ENCODE measurements at places on chromosomes 6 and 20. TPM values are rescaled to one million over a fixed set of nuclear protein-coding genes. Genes with fewer than 3 reads are reported as not detected.

CLIC5 gene
- total RNA-seq, result not detected

GRM1 gene
- not detected for total RNA-seq

LINC00237 gene
- not detected for total RNA-seq

FILIP1 gene
- total RNA-seq, result 2.7 TPM

OR2H2 gene
- total RNA-seq, result not detected

TREML4 gene
- total RNA-seq, result not detected

BNIP5 gene
- not detected for total RNA-seq

PXMP4 gene
- 2.9 TPM for total RNA-seq

TMEM244 gene
- not detected for total RNA-seq

RPRD1B gene
- total RNA-seq, result 27.7 TPM

TNFRSF6B gene
- total RNA-seq, result 1.8 TPM

RIPOR2 gene
- total RNA-seq, result 9.2 TPM

MUCL3 gene
- total RNA-seq, result not detected

GPX5 gene
- not detected for total RNA-seq

C20orf141 gene
- total RNA-seq, result not detected

GUCA1A gene
- not detected for total RNA-seq

RAD21L1 gene
- not detected for total RNA-seq

C6orf15 gene
- not detected for total RNA-seq

APOBEC2 gene
- not detected for total RNA-seq

FERMT1 gene
- 2.3 TPM for total RNA-seq

SMLR1 gene
- total RNA-seq, result not detected

AIG1 gene
- total RNA-seq, result 12.8 TPM

TBX18 gene
- 45.5 TPM for total RNA-seq

DEF6 gene
- total RNA-seq, result 1.1 TPM

LY6G6D gene
- not detected for total RNA-seq

MYH7B gene
- total RNA-seq, result not detected

SLC2A10 gene
- total RNA-seq, result 43.7 TPM

HLA-DQB1 gene
- total RNA-seq, result not detected

GPLD1 gene
- total RNA-seq, result 1.8 TPM

ILRUN gene
- total RNA-seq, result 30.9 TPM

RIMS4 gene
- total RNA-seq, result not detected

CASS4 gene
- 17.0 TPM for total RNA-seq

CCN2 gene
- total RNA-seq, result 511 TPM

OPN5 gene
- not detected for total RNA-seq

KHDC1L gene
- total RNA-seq, result not detected

KATNA1 gene
- 10.8 TPM for total RNA-seq

RSPH9 gene
- 0.97 TPM for total RNA-seq

RAB44 gene
- total RNA-seq, result 0.32 TPM

CLPSL2 gene
- total RNA-seq, result not detected

COL20A1 gene
- total RNA-seq, result not detected

SEL1L2 gene
- total RNA-seq, result not detected

FUCA2 gene
- total RNA-seq, result 65.2 TPM

C20orf144 gene
- total RNA-seq, result not detected

SFT2D1 gene
- total RNA-seq, result 63.7 TPM

HDGFL1 gene
- total RNA-seq, result not detected

STX7 gene
- total RNA-seq, result 24.9 TPM

SLC17A3 gene
- not detected for total RNA-seq

Data from cardiac atrium fibroblast (primary cell).